ENCODE measurements at places on chromosomes 2 and 18.
A peak's percentile ranks its signal among the peaks of the same experiment; 100 is the strongest.

DNA sequence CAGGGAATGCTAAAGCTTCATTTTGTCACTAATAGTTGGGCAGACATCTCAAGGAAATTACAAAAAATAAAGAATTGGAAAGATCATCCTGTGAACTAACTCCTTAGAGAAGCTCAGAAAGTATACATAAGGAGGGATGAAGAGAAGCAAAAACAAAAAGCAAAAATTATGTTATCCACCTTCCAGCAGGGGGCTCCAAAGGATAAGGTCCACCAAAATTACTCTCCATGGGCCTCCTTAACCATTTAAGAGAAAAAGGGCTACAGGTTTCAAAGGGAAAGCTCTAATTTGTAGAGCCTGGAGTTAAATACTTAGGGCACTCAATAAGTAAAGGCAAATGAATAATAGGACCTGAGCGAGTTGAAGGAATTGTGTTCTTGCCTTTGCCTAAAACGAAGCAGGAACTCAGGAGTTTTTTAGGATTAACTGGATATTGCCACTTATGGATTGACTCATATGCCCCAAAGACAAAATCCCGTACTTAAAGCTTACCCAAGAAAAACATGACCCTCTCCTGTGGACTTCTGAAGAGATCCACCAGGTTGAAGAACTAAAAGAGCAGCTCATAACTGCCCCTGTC, 1167.9 kb downstream of the DSC3 start:
- DNase-seq, result no peak

DNA sequence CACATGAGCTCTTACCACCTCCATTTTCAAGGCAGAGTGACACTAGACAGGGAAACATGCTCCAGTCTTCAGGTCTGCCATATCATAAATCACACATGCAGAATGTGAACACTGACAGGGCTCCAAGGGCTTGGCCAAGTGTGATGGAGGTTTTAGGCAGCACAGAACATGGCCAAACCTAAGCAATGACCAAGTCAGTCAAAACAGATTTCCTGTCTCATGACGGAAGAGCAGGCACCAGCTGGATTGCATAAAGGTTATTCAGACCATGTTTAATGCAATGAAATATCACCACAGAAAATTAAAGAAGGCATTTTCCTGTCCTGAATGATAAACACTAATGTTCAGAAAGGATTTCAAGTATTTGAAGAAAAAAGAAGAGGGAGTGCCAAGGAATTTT, 72.5 kb downstream of the SUMO1 start:
- DNase-seq, result no peak

DNA sequence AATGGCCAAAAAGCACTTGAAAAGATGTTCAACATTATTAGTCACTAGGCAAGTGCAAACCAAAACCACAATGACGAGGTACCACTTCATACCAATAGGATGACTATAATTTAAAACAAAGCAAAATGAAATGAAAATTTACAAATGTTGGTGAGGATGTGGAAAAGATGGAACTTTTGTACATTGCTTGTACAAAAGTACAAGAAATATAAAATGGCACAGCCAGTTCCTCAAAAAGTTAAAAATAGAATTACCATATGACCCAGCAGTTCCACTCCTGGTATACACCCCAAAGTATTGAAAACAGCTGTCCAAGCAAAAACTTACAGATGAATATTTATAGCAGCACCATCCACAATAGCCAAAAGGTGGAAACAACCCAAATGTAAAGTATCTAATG, 107.8 kb upstream of the XPO1 start:
- DNase-seq, result no peak

- DNase-seq, result no peak
These were observed 811.3 kb downstream of the CNTNAP5 start for GRCh38 chr2:124836416-124836815.

DNA sequence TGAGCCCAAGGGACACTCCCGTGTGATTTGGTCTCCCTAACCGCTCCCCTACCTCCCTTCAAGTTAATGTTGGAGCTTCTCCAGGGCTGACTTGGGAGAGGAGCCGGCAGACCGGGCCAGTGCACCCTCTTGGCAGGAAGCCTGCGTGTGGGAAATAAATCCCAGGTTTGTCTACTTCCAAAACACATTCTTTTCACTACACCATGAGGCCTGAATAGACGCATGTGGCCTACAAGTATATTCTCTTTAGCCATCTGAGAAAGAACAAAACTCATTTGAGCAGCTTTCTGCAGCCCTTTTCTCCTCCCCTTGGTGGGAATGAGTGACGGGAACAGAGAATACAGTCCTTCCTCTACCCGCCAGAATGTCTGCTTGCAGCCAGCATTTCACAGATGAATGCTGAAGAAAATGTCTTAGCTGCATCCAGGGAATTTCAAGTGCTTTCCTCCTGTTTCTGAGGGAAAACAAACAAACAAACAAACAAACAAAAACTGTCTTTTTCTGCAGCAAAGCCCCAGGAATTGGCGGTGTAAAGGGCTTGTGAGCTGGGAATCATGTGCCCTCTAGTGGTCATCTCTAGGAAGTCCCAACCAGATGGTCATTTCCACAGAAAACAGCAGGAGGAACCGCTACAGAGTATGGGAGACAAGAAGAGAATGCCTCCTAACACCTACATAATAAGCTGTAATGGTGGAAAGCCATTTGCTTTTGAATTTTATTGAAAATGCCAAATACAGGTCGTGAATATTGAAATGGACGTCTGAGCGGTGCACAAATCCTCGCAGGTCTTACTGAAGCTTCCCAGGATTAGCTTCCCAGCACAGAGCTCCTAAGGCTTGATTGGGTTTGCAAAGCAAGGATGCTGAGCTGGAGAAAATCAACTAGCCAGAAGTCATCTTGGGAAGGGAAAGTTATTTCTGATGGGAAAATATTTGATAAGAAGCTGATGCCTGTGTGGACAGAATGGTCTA, 41.2 kb upstream of the DAPL1 start:
- DNase-seq, result peak; percentile 6

- no peak for DNase-seq
These were observed 5.8 kb upstream of the NDUFV2 start for GRCh38 chr18:9096685-9097084.

DNA sequence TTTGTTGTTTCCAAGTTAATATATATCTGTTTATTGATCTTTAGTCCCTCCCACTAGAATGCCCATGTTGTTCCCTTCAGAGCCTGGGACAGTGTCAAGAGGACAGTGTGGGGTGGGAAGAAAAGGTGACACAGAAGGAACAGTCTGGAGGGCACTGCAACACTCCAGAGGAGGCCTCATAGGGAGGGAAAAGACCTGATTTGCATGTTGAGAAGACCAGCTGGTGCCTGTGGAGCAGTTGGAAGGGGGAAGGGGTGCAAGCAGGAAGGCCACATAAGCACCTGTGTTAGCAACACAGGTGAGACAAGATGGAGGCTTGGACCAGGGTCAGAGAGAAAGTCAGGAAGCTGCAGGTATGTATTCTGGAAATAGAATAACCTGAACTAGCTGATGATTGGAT, 48.1 kb upstream of the FHOD3 start:
- DNase-seq, result no peak

GRCh38 chr2:105269426-105269825, 27.9 kb downstream of the GPR45 start:
- no peak for DNase-seq

GRCh38 chr2:12430407-12431133, 286.2 kb upstream of the TRIB2 start:
- DNase-seq, result peak; percentile 43

DNA sequence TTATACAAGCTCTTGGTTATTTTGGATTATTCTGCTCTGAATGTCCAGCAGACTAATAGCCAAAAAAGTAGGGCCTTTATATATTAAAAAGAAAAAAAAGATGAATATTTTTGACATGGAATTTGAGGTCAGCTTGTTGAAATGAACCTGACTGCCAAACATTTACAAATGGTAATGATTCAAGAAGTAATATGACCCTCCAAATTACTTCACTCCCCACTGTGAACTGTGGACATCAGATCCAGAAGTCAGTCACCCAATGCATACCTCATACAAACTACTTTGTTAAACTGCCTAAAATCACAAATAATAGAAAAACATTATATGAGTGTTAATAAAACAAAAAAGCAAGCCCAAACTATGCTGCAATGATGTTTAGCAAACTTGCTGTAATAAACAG, 10.0 kb downstream of the EPG5 start:
- no peak for DNase-seq

DNA sequence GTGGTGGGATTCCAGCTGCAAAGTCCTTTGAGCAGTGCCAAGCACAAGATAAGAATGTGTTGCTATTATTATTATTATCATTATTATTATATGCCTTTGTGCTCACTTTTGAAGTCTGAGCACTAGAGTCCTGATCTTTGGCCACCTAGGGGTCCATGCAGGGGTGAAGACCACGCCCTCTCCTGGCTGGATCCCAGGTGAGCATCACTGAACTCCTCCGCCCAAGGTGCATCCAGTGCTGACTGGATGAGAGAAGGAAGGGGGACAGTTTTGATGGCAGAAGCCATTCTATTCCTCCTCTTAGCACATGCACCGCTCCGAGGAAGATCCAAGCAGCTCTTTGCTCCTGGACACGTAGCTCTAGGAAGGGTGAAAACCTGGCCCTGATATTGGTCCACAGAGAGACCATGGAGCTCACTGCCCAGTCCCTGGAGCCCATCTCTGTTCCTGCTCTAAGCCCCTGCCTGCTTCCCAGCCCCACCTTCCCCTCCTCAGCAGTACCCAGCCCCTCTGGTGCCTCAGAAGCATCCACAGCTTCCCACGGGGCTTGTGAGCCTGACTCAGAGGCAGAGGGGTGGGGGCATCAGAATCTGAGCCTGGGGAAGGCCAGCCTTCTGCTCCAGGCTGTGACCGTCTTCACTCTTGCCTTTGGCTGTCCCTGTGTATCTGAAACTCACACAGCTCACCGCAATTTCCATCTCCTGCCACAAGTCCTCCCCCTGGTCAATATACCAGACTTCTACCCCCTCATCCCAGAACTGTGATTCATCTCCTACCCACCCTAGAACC, 45.4 kb downstream of the MCFD2 start:
- no peak for DNase-seq

DNA sequence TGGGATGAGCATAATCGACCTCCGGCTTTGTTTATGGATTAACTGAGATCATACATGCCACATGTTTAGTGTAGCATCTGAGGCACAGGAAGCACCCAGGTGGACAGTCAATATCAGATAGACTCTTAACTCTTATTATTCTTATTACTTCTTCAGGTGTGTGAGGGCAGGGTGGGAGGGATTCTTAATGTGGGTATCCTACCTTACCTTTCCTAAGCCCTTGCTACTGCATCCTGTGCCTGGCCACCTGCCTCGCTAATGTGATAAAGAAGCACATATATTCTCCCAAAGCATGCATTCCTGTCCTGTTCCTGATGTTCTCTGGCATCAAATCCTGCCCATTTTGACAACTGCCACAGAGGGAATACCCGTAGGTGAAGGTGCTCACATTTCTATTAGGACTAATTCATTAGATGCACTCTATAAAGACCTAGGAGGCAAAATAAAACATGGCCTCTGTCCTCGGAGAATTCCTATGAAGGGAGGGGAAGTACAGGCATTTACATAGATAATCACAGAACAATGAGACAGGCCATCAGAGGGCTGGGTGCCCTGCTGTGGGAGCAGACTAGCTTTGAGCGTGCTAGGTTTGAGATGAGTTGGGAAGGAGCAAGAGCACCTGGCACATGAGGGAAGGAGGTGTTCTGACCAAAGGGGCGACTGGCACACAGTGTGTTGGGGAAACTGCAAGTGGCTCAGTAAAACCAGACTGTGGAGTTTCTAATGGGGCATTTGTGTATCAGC, 19.5 kb upstream of the CELF4 start:
- no peak for DNase-seq
